ENCODE measurements at places on chromosomes 11 and 22.

GRCh38 chr11:62145261-62145871 lies 21.6 kb downstream of the INCENP start:
- no peak for DNase-seq

DNA sequence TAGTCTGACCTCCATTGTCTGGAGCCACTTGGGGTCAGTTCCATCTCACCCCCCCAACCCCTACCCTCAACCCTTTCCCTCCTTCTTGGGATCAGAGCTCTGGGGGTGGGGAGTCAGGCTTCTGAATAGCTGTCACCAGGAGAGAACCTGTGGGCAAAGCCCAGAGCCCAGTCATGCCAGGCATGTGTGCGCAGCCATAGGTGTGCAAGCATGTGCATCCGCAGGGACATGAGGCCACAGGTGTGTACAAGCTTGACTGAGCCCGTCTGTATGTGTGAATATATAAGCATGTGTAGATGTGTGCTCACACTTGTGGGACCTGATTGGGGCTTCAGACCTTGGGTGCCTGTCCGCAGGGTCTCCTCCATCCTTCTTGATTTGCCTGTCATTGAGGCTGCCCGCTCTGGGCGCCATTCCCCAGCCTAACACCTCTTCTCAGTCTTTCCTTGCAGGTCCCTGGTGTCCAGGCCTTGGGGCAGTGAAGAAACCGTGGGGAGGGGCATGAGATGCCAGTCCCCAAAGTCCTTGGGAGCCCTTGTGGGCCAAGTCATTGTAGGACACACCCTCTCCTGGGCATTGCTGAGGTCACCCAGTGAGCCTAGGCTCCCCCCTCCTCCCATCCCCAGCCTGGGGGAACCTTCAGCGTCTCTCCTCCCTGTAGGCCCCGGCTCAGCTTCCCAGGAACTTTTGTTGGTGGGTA lies 9.0 kb downstream of the ATG16L2 start:
- no peak for DNase-seq

DNA sequence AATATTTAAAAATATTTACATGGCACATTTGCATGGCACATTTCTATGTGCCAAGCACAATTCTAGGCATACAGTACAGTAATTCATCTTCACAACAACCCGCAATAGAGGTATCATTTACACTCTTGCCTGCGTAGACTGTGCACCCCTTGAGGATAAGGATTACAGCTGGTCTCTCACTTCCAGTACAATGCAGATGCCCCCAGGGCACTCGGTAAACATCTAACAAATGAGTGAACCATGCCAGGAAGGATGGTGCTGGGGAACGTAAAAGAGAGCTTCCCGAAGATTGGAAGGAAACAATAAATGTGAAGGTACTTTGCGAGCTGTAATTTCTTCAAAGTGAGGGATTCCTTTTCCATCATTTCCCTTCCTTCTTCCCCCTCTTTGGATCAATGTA lies 1.3 kb downstream of the PRPF19 start:
- DNase-seq: no peak

DNA sequence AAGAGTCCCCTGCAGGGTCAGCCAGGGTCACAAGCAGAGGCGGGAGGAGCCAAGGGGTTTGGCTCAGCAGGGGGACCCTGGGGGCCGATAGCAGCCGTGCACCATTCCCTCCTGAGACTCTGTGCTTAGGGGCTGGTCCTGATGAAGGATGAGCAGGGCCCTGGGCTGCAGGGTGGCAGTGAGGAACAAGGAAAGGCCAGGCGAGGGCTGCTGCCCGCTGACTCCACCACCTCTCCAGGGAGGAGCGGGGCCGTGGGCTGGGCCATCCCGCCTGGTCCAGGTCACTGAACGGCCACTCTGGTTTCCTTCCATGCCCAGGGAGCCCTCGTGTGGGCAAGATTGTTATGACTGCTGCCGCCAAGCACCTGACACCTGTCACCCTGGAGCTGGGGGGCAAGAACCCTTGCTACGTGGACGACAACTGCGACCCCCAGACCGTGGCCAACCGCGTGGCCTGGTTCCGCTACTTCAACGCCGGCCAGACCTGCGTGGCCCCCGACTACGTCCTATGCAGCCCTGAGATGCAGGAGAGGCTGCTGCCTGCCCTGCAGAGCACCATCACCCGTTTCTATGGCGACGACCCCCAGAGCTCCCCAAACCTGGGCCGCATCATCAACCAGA lies 9.2 kb upstream of the NDUFS8 start:
- DNase-seq: no peak

DNA sequence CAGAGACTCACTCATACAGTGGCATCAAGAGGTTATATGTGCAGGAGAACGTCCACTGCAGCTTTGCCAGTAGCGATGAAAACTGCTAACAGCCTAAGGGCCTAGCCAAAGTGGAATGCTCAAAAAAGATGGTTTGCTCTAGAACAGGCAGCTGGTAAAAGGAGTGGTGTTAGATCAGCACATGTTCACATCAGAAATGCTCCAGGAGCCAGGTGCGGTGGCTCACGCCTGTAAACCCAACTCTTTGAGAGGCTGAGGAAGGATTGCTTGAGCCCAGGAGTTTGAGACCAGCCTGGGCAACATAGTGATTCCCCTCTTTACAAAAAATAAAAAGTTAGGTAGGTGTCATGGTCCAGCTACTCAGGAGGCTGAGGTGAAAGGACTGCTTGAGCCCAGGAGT lies 10.3 kb upstream of the TFIP11 start:
- no peak for DNase-seq

DNA sequence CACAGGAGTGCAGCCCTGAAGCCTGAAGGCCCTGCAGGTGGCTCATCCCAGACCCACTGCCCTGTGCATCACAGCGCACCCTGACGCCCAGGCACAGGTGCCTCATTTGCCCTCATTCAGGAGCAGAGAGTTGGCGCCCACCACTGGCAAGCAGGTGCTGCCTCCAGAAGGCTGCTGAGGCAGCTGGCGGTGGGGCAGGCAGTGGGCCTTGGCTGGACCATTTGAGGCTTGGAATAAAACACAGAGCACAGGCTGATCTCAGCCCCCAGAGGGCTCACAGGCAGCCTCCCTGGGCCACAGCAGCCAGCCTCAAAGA lies 1151.9 kb downstream of the BRD1 start:
- no peak for DNase-seq

Data from fibroblast of skin of abdomen (primary cell).